Activated T-cell treated with anti-CD3 and anti-CD28 coated beads, Interleukin-2, amount 50 U/mL, for 4 hours (primary cell): ENCODE measurements at places on chromosomes 4 and X. TPM values are rescaled to one million over a fixed set of nuclear protein-coding genes. Genes with fewer than 3 reads are reported as not detected.

CXCL13 gene
- 0.56 TPM for total RNA-seq

ARHGAP4 gene
- total RNA-seq, result 96.7 TPM

LDB2 gene
- total RNA-seq, result not detected

TMPRSS11B gene
- total RNA-seq, result not detected

SLC30A9 gene
- 36.4 TPM for total RNA-seq

IRF2 gene
- total RNA-seq, result 37.4 TPM

TMPRSS11D gene
- total RNA-seq, result not detected

ARHGAP10 gene
- 5.3 TPM for total RNA-seq

PDE5A gene
- 0.76 TPM for total RNA-seq

GPR119 gene
- total RNA-seq, result not detected

SHROOM2 gene
- total RNA-seq, result not detected

FAM47A gene
- total RNA-seq, result not detected

CENPE gene
- total RNA-seq, result 1.6 TPM

CYLC1 gene
- total RNA-seq, result not detected

LEF1 gene
- total RNA-seq, result 165 TPM

APOO gene
- 36.7 TPM for total RNA-seq

ADH7 gene
- total RNA-seq, result not detected

FHIP1A gene
- total RNA-seq, result 0.08 TPM

ADGRA3 gene
- 6.4 TPM for total RNA-seq

GPR143 gene
- not detected for total RNA-seq

RPS6KA6 gene
- total RNA-seq, result 0.16 TPM

CSN1S1 gene
- not detected for total RNA-seq
